ENCODE measurements at places on chromosomes 6 and 20. TPM values are rescaled to one million over a fixed set of nuclear protein-coding genes. Genes with fewer than 3 reads are reported as not detected.

DNA sequence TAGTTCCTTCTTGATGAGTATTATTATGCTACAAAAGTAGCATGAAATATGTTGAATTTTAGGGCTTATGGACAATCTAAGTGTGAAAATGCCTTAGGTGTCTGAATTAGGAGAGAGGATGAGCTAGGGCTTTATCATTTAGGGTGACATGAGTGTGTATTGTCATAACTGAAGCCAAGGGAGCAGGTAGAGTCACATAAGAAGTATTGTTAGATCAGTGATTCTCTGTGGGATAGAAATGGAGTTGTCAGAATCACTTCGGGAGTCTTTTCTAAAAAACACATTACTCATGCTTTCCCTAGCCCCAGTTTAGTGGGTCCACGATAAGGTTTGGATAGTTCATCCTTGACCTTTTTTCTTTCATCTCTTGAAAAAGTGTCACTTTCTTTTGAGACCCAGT is 16.4 kb downstream of the ZFAND3 start:
- no peak for DNase-seq

DNA sequence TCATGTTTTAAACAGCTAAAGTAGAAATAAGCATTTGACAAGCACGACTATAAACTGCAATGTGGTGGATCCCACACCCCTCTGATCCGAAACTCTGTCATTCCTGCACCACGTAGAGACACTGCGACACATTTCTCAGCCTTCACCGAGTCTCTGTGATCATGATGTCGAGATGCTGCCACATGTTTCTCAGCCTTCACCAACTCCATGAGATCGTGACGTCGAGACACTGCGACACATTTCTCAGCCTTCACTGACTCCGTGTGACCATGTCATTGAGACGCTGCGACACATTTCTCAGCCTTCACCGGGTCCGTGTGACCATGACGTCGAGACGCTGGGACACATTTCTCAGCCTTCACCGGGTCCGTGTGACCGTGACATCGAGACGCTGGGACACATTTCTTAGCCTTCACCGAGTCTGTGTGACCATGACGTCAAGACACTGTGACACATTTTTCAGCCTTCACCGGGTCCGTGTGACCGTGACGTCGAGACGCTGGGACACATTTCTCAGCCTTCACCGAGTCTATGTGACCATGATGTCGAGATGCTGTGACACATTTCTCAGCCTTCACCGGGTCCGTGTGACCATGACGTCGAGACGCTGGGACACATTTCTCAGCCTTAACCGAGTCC is 143.0 kb downstream of the TTLL2 start:
- no peak for DNase-seq

GRCh38 chr6:112013051-112013450 is 40.9 kb upstream of the CCN6 start:
- DNase-seq = no peak

DNA sequence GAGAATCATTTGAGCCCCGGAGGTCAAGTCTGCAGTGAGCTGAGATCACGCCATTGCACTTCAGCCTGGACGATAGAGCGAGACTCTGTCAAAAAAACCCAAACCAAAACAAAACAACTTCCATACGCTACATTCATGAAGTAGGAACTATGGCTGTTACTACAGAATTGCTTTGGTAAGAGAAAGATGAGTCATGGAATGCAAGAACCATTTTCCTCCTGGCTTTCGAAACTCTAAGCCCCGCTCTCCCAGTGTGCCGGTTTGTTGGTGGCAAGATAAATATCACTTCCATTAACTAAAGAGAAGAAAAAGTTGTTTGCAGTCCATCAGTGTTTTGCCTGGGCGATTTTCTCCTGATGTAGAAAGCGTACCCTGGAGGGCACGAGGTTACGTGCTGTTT is 61.3 kb downstream of the ZDHHC14 start:
- DNase-seq = no peak

GRCh38 chr6:13841936-13842335 is 27.6 kb upstream of the MCUR1 start:
- no peak for DNase-seq

DNA sequence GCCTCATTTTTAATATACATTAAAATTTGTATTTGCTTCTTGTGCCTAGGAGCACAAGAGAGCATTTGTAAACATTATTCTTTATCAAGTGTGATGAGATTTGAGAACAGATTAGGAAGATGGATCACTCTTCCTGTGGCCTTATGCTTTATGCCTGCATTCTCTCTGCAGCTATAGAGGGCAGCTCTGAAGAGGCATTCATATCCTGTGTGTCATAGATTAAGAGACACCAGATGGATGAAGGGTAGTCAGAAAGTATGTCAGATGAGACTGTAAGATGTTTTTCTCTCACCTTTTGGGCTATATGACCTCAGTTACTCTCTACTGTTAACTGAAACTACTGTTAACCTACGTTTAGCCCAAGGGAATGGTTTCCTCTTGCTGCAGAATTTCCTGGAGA is 61.4 kb downstream of the DNAH8 start:
- DNase-seq = peak; percentile 61

DNA sequence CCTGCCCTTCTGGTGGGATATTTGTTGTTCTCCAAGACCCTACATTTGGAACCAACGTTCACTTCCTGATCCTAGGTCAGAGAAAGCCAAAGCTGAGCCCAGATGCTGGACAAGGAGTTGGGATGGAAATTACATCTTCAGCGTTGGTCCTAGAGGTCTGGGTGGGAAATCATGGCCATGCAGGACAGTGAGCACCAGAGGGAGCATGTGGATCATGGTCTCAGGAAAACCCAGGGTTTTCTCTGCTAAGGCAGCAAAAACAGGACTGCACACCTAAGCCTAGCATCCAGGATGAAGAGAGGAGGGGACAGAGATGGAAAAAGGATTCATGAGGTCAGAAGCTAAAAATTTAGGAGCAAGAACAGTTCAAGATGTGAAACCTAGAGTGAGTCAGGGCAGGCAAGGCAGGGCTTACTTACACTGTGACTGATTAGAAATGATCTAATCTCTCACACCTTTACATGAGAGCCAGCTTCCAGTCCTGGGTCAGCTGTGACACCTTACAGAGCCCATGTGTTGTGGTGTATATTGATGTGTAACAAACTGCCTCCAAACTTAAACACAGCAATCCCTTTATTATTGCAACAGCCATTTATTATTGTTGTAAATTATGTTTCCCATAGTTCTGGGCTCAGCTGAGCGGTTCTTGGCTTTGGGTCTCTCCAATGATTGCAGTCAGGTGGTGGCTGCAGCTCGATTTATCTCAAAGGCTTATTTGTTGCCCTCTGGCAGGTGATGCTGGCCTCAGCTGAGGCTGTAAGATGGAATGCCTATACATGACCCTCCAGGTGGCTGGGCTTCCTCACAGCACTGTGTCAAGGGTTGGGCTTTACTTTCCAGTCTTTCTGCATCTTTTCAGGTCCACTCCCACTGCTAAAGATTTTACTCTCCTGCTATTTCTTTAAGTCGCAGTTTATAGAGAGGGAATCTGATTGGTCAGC is 6.5 kb downstream of the C20orf202 start:
- DNase-seq = peak; percentile 19

- DNase-seq = peak; percentile 93
These were observed 10.4 kb downstream of the ZSWIM3 start for GRCh38 chr20:45867819-45868176.

- DNase-seq = no peak
These were observed 282.3 kb downstream of the TBC1D7 start for GRCh38 chr6:13046084-13046483.

GRCh38 chr6:119934816-119935215 is 585.3 kb upstream of the MAN1A1 start:
- DNase-seq = no peak

DNA sequence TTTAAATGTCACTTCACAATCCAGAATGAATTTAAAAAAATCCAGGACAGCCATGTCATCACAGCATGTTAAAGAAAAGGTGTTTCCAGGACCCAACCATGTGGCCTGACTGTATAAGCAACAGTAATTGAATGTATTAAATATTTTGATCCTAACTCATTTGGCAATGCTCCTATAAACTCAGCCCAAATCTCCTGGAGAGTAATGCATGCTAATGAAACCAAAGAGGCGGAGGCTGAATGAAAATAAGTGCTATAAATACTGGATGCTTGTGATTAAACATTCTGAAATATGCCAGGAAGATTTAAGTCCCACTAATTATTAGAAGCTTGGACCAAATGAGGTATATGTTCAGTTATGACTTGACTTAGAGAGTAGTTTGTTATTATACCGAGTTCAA is 486.8 kb downstream of the FRK start:
- DNase-seq = no peak

- DNase-seq = peak; percentile 43
These were observed 26.2 kb upstream of the MMP24 start for GRCh38 chr20:35200267-35200666.

- peak; percentile 62 for DNase-seq
These were observed 632.7 kb downstream of the RFPL4B start for GRCh38 chr6:112979830-112980229.

GRCh38 chr6:49004801-49005200 is 458.3 kb downstream of the MMUT start:
- DNase-seq = no peak

DNA sequence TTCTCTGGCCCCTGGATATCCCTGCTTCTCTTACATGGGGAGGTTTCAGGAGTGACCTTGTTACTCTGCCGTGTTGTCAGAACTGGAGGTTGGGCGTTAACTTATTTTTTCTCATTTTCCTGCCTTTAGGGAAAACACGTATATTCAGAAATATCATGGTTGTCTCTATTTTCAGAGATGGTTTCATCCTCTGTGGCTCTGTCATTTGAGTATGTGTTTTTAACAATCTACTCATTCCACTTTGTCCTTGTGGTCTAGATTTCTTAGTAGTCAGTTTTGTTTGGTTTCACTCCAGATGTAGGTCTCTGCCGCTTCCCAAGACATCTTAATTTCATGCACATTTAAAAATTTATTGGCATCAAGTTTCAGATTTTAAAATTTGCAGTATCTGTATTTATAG is 45.9 kb downstream of the KCNS1 start:
- no peak for DNase-seq

DNA sequence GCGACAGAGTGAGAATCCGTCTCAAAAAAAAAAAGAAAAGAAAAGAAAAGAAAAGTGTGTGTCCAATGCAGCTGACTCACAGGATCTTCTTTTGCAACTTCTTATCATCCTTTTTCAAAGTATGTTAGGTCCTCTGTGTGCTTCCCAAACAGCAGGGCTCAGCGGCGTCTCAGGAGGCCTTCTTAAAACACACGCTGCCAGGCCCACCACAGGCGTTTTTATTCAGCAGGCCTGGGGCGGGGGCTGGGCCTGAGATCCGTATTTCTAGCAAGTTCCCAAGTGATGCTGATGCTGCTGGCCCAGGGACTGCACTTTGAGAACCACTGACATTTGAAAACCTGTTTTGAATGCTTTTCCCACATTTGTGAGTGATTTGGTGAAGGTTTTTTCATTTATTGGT is 57.1 kb downstream of the PSMG4 start:
- no peak for DNase-seq

GRCh38 chr6:73017476-73017875 is 207.8 kb downstream of the KHDC1L start:
- DNase-seq = no peak

DNA sequence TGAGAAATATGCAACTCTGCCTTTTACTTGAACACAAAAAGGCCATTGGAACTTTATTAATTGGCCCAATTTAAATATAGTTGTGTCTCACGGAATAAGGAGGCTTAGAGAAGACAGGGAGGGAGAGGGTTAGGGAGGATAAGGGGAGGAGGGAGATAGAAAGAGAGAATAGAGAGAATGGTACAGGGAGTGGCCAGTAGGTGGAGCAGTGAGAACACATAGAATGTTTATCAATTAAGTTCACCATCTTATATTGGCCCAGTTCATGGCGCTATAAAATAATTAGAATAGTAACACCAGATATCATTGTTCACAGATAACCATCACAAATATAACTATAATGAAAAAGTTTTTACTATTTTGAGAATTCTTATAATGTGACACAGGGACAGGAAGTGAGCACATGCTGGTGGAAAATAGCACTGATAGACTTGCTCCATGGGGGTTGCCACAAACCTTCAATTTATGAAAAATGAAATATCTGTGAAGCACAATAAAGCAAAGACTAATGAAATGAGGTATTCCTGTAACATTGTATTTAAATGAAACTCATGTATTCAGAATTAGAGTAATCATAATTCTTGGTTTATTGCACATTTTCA is 374.1 kb upstream of the MANEA start:
- no peak for DNase-seq

DNA sequence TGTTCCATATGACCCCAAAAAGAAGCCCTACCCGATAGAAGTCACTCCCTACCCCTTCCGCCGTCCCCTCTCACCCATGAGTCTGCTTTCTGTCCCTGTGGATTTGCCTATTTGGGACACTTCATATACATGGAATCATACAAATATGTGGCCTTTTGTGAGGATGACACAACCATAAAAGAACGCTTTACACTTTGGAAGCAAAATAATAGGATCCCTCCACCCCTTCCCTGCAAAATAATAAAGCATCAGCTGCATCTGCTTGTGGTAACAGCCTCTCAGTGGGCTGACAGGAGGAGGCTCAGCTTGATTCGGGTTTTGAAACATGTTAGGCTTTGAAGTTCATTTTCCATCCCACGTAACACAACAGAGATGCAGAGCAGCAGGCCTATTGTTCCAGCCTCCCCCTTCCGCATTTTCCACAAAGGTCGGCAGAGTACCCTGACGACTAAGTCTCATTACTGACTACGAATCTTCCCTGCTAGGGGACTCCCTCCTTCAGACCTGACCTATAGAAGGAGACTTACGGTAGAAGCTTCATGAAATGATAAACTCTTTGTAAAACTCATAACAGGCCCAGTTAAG is 99.1 kb downstream of the ALDH8A1 start:
- DNase-seq = no peak

DNA sequence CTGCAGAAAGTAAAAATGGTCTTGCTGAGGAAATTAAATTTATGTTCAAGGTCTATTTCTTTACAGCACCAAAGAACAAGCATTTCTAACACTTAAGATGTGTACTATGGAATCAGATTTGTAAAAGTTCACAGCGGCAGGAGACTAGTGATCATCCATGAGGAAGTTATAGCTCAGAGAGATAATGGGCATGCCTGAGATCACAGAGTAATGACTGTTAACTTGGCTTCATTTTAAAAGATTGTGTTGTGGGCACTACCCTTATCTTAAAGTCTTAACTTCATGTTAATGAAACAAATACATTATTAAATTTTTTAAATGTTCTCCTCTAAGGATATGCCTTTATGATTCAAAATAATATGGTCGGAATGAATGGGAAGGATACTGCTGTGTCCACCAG is 168.6 kb downstream of the GMPR start:
- no peak for DNase-seq

DNA sequence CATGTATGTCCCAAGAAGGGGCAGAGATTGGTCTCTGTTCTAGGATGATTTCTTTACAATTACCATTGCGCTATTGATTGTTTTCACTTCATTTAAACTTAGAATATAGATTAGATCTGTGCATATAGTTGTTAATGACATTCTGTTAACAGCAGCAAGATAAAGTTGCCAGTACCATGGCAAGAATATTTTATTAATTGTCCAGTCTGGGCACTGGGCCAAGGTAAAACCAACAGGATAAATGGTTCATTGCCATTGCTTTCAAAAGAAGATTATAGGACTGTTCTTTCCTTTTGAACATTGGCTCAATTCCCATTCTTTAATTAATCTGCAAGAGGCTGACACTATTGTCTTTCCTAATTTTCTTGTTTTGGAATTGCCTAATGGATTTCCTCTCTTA is 592.4 kb downstream of the RFPL4B start:
- no peak for DNase-seq

The VGLL2 gene
- total RNA-seq = not detected

The HLA-DQA1 gene
- not detected for total RNA-seq

The CALHM4 gene
- total RNA-seq = not detected

The TNFAIP3 gene
- total RNA-seq = 7.8 TPM
